ENCODE measurements at places on chromosomes 12 and 14.

GRCh38 chr14:67377916-67378315 is 17.8 kb downstream of the EIF2S1 start:
- no peak for DNase-seq

DNA sequence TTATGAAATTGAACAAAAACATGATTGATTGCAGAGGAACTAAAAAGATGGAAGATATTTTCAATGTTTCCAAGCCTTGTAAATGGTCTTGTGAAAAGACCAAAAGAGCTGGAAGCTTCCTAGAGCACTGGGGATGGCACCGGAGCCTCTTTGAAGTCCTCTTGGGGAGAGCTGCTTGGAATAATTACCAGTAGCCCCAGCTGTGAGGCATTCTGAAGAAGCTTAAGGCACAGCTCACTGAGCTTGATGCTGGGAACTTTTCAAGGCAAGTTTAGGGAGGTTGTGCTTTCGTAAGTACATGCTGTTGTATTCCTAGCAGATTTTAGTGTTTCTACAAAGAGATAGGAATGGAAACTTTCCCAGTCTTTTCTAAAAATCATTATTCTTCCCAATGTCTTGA is 13.9 kb downstream of the PDZRN4 start:
- DNase-seq: no peak

DNA sequence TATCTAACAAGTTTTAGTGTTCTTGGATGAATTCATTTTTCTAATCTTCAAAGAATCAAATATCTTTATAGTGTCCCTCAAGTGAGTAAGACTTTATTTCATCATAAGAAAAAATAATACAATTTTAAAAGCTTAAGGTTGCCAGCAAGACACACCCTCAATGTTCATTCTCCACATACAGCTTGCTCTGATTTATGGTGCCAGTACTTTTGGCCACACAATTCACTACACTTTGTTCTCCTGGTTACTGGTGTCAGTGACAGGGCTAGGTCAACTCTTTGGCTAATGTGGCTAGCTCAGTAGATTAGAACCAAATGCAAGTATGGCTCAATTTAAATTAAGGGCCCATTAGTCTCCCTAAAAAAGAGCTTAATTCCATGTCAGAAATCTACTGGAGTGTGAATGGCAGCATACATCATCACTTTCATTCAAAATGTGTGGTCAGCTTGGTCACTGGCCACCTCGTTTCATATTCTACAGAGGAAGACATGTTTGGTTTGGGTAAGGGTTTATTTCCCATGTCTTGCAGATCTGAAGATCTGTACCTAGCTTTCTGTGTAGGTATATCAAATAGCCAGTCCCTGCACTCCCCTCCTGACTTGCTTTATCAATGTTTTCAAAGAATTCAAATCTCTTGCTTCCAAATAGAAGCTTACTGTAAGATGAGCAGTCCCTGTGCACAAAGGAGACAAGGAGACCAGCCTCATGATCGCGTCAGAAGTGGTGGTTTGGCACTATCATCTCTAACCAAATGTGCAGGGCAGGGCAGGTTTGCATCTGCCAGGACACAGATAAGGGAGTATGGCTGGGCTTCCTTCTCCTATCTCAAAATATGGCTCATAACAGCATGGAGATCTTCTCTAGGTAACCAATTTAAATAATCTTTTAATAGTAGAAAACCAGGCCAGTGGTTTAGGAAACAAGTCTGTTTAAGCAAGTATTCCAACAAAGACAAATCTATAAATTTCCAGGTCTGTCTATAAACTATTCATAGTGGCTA is 31.3 kb downstream of the HECTD4 start:
- no peak for DNase-seq

GRCh38 chr14:77036484-77037214 is 8.1 kb upstream of the IRF2BPL start:
- DNase-seq: no peak

DNA sequence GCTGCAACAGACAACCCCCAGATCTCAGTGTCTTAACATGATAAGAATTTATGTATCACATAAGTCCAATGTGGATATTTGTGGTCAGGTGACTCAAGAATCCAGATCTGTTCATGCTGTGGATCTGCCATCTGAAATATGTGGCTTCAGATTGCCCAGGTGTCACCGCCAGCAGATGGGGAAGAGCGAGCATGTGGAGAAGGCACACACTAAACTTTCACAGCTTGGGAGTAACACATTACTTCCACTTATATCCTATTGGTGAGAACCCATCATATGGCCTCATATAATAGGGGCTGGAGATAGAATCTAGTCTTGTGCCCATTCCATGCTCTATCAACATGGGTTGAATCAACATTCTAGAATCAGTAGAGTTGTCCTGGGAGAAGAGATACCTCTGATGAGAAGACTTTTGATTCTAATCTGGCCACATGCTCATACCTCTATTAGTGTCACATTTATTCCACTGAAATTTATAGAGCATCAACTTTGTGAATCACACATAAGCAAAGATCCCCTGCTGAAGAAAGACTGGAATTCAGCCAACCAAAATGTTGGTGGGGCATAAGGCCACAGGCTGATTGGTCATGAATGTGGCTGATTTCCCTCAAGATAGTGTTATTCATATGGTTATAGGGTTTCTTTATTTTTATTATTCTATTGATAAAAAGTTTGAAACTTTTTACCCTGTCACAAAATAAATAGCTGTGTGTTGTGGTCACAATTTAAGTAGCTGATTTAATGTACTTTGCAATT is 6.0 kb upstream of the CALCOCO1 start:
- DNase-seq: no peak

DNA sequence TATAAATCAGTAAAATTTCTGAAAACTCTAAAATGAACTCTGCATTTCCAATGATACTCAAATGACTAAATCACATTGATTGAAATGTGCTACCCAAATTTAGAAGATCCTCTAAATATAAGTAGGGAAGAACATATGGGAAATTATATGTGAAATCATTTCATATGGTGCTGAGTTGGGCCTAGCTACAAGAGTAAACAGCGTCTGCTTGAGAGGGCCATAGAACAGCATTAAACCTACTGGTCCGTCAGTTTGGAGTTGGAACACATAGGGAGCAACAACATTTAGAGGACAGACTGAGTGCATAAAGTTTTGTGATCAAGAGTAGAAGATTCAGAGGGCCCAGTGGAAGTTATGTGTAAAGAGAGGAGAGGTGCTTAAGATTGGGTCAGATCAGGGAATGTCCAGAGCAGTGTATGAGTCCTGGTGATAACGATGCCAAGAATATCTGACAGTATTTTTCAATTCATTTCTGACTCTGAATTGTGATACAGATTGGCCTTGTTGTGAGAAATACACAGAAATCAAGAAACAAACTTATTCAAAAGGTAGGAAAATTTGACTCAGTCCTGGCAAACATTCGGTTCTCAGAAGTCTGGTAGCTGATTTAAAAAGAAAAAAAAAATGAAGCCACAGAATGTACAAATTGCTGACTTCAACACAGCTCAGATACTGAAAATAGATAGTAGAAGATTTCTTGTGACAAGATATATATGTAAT is 362.2 kb downstream of the CCDC91 start:
- DNase-seq: no peak

DNA sequence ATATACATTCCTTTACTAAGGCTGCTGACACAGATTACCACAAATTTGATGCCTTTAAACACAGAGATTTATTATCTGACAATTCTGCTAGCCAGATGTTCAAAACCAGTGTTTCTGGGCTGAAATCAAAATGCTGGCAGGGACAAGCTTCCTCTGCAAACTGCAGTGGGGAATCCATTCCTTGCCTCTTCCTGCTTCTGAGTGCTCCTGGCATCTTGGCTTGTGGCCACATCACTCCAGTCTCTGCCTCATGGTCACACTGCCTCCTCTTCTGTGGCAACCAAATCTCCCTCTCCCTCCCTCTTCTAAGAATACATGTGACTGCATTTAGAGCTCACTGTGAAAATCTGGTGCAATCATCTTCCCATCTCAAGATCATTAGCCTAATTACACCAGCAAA is 235.7 kb downstream of the TTC8 start:
- no peak for DNase-seq
